ENCODE measurements at places on chromosomes 13 and 19. TPM values are rescaled to one million over a fixed set of nuclear protein-coding genes. Genes with fewer than 3 reads are reported as not detected.
A peak's percentile ranks its signal among the peaks of the same experiment; 100 is the strongest.

DNA sequence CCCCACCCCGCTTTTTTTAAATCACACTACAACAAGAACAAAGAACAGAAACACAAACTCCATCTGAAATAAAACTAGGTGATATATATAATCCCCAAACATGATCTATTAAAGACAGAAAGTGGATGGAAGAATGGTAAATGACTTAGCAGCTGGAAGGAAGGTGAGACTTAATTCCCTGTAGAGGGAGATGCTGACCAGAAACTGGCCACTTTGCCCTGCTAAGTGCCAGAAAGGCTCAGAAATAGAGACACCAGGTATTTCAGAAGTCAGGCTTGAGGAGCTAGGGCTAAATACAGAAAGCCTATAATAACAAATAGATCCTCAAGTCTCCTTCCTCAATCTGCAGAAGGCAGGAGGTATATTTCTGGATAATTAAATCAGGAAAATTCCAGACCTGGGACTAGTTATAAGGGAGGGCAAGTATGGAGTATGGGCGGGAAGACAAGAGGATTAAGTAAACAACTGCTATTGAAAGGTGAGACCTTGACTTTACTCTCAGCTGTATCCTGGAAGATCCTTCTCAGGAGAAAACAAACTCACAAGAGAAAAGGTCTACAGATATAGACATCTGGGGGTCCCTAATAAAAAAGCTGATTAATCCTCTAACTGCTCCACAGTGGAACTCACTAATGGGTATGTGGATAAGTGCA lies 32.2 kb downstream of the MTRF1 start:
- DNase-seq = no peak

DNA sequence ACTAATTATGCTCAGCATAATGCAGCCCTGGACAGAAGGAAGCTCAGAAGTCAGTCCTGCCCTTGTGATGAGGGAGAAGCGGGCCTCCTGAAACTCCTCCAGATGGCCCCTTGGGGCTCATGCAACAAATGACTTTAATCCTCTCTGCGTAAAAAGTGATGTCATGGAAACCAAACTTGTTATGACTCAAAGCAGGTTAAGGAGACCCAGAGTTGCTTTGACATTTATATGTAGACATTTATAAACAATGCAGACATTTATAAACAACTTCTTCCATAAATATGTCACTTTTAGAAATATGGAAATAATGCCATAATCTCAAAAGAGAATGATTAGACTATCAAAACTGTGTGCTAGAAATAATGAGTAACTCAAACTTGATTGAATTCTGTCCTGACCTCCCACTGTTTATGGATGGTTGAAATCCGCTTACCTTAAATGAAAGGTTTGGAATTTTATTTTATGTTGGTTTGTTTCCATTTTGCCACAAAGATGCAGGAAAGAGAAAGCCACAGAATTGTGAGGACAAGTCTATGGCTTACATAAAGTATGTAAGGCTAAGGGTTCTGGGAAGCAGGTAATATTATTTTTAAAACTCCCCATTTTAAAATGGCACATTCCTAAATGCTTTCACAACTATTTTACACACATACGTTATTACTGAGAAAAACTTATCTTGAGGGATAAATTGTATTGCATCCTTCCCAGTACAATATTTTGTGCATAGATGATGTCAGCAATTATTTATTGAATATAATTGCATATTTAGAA lies 73.7 kb downstream of the CYSLTR2 start:
- no peak for DNase-seq

ZNF491 gene
- total RNA-seq = 0.95 TPM

MBD3L3 gene
- total RNA-seq = not detected

DNA sequence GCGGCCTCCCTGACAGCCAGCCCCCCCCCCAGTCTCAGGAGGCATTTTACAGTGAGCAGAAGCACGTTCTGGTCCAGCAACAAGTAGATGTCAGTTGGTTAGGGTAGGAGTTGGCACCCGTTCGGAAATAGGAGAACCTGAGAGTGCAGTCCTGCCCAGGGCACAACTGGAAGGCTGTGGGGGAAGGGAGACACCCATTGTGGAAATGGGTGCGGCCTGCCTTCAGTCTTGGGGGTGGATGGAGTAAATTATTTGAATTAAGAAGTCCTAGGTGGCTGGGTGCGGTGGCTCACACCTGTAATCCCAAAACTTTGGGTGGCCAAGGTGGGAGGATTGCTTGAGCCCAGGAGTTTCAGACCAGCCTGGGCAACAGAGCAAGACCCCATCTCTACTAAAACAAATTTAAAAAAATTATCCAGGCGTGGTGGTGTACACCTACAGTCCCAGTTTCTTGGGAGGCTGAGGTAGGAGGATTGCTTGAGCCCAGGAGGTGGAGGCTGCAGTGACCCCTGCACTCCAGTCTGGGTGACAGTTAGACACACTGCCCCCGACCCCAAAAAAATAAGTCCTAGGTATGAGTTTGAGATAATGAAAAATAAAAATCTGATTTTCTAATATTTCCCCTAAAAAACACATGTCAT lies 1.2 kb downstream of the CIRBP start:
- no peak for DNase-seq

ZNF497 gene
- 0.73 TPM for total RNA-seq

DNA sequence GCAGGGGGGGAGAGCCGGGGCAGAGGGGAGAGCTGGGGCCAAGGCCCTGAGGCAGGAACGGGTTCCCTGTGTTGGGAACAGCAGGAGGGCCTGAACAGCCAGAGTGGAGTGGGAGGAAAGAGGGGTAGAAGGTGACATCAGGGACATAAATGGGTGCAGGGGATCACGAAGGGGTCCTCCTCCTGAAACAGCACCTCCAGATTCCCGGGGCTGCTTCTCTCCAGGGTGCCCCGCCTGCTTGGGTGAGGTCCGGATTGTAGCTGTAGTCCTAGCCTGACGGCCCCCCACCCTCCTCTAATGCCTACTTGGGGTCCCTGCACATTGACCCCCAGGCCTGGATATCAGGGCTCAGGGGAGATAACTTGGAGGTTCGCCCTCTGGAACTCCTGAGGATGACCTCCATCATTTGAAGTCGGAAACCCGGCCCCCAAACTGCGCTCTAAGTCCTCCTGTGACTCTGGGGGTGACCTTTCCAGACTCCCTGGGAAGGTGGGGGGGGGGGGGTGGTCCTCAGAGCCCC lies 473 bp upstream of the SCN1B start:
- DNase-seq = no peak

OR7C1 gene
- not detected for total RNA-seq

DNA sequence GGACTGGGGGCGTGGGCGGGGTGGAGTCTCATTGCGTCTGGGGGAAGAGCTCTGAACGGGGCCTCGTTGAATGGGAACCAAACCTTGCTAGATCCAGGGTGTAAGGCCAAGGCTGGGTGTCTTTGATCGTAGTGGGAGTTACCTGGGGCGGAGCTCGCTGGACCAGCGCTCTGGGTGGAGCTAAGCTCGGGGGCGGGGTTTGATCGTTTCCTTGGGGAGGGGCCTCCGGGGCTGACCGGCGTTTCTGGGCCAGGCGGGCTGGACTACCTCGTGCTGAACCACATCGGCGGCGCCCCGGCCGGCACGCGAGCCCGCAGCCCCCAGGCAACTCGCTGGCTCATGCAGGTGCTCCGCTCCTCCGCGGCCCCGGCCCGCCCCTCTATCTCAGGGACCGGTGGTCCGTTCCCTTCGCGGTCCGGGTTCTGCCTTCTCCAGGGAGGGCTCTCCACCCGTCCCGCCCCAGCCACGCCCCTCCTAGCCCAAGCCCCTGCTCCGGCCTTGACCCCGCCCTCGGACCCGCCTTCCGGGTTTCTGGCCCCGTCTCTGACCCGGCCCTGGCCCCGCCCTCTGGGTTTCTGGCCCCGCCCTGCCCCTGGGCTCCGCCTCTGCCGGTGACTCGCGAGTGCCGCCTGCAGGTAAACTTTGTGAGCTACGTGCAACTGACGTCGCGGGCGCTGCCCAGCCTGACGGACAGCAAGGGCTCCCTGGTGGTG lies 3.3 kb upstream of the RPL36 start:
- peak; percentile 99 for DNase-seq

GRCh38 chr19:28956961-28957360 lies 256.0 kb downstream of the UQCRFS1 start:
- DNase-seq = no peak

- DNase-seq = no peak
These were observed 1362.8 kb downstream of the SLITRK5 start for GRCh38 chr13:89034015-89034414.

THSD8 gene
- total RNA-seq = 0.97 TPM

- no peak for DNase-seq
These were observed 41.8 kb upstream of the NBEA start for GRCh38 chr13:34900288-34900739.

CAMSAP3 gene
- 31.9 TPM for total RNA-seq

KLHL1 gene
- not detected for total RNA-seq

DNA sequence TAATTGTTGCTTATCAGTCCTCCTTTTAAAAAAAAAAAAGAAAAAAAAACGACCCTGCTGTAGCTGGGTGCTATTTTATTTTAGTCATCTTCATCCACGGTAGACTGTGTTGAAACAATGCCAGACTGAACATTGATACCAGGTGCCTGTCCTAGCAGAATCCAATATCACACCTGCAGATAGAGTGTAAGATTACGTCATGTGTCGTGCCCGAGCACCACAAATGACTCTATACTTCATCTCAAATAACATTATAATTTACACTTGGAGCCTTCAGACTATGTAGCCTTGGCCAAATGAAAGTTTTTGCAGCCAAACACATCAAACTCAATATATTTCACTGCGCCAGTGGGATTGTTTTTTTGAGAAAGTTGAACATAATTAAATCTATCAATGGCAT lies 410.6 kb downstream of the FGF9 start:
- DNase-seq = no peak

DNA sequence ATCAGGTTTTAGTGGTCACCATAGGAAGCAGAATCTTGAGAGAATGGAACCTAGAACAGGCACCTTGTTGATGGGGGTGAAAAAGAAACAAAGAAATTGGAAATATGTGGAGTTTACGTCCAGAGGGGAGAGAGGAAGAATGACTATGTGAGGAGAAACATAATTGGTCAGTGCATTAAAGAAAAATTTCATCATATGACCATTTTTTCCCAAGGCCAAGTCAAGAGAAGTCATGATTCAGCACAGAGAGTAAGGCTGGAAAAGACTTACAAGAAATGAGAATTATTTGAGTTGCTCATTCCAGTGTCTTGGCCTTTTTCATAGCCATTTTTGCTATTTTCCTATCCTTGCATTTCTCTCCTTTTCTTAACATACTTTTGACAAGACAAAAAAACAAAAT lies 421.7 kb downstream of the EFNB2 start:
- no peak for DNase-seq

GRCh38 chr13:112732679-112733078 lies 42.8 kb downstream of the ATP11A start:
- DNase-seq = peak; percentile 27

- no peak for DNase-seq
These were observed 64.0 kb upstream of the ZNF681 start for GRCh38 chr19:23822735-23823134.

- no peak for DNase-seq
These were observed 42.7 kb downstream of the SLAIN1 start for GRCh38 chr13:77740097-77740735.

TMPRSS9 gene
- 0.50 TPM for total RNA-seq

All from right lobe of liver (tissue), 6 donors.